ENCODE measurements at places on chromosomes 5 and 9. TPM values are rescaled to one million over a fixed set of nuclear protein-coding genes. Genes with fewer than 3 reads are reported as not detected.

GARIN3 gene
- total RNA-seq, result not detected

TTC16 gene
- not detected for total RNA-seq

PRLR gene
- total RNA-seq, result not detected

PLAC8L1 gene
- total RNA-seq, result 0.97 TPM

IFNB1 gene
- not detected for total RNA-seq

TXNDC8 gene
- not detected for total RNA-seq

LECT2 gene
- total RNA-seq, result not detected

OGN gene
- total RNA-seq, result 27.4 TPM

GM2A gene
- total RNA-seq, result 21.4 TPM

TUSC1 gene
- total RNA-seq, result not detected

FAM200C gene
- 3.9 TPM for total RNA-seq

IFNA21 gene
- not detected for total RNA-seq

LCN12 gene
- total RNA-seq, result not detected

NR6A1 gene
- total RNA-seq, result 0.39 TPM

SV2C gene
- not detected for total RNA-seq

PKD2L2 gene
- not detected for total RNA-seq

PRRX2 gene
- 4.9 TPM for total RNA-seq

SLC45A2 gene
- not detected for total RNA-seq

TIFAB gene
- total RNA-seq, result not detected

SH3RF2 gene
- 0.33 TPM for total RNA-seq

PCDHB14 gene
- total RNA-seq, result 2.7 TPM

CDC37L1 gene
- 19.4 TPM for total RNA-seq

HCN1 gene
- total RNA-seq, result not detected

SUSD3 gene
- not detected for total RNA-seq

CFAP90 gene
- total RNA-seq, result not detected

GFM2 gene
- total RNA-seq, result 28.5 TPM

SLC46A2 gene
- total RNA-seq, result not detected

F2RL1 gene
- 1.9 TPM for total RNA-seq

SMC2 gene
- 9.4 TPM for total RNA-seq

DRD1 gene
- 0.35 TPM for total RNA-seq

ATP10B gene
- total RNA-seq, result not detected

FOXD4L5 gene
- 0.51 TPM for total RNA-seq

PCDHGB3 gene
- total RNA-seq, result 0.21 TPM

LAMC3 gene
- 7.3 TPM for total RNA-seq

KIF4B gene
- not detected for total RNA-seq

EQTN gene
- total RNA-seq, result not detected

FOXD4L6 gene
- not detected for total RNA-seq

Measured in chondrocyte (in vitro differentiated cells).